ENCODE measurements at places on chromosomes 16 and 17.

- DNase-seq: no peak
Measured at GRCh38 chr17:49438436-49439278, 24.0 kb upstream of the PHB1 start.

- DNase-seq: peak; percentile 63
Measured at GRCh38 chr16:11051879-11052808, 107.8 kb downstream of the CLEC16A start.

DNA sequence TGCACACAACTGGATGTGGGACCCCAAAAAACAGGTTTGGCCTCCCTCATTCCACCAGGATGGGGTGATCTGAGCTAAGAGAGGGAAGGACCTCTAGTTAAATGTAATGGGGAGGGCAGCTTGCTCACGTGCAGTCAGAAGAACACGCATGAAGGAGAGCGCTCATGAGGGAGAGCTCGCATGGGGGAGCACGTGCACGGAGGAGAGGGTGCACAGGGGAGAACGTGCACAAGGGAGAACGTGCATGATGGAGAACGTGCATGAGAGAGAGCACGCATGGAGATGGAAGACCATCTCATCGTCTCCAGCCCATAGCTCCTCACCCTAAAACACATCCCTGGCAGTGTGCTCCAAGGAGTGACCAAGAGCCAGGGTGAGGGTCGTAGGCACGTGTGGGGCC is 141.2 kb downstream of the RBFOX3 start:
- no peak for DNase-seq

GRCh38 chr17:34370997-34371395 is 8.0 kb upstream of the CCL1 start:
- DNase-seq: no peak

GRCh38 chr17:2517539-2517938 is 5.9 kb upstream of the METTL16 start:
- no peak for DNase-seq

DNA sequence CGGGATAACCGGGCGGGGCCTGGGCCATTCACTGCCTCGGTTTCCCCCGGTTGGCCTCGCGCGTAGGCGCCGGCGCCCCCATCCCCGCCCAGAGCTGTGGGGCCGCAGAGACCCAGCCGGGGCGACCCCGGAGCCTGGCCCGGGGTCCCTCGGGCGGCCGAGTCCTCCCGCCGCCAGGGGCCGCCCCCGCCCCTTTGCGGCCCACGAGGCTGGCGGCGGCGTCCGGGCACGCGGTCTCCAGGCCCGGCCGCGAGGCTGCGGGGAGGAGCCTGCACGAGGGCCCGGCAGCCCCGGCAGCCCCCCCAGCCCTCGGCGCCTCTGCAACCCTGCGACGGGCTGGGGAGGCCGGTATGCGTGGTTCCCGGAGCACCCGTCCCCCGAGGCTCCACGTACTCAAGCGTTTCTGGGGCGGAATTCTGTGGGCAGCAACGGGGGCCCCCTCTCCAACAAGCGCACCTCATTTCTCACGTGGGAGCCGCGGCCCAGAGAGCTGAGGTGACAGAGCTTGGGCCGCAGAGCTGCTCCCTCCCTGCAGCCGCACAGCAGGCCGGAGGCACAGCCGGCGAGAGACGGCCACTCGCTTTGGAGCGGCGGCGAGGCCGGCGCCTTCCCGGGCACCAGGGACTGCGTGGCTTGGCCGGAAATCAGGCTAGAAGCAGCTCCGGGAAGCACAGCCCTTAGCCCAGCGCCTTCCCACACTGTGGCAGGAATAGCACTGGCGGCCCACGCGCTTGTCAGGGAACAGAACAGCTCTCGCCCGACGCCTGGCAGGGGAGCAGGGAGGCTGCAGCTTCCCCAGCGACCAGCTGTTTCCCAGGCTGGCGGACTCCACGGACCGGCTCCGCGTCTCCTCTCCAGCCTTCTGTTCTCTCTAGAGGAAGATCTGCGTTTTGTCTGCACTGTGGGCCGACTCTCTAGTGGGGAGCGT is 867 bp upstream of the LIMD2 start:
- DNase-seq: peak; percentile 33

DNA sequence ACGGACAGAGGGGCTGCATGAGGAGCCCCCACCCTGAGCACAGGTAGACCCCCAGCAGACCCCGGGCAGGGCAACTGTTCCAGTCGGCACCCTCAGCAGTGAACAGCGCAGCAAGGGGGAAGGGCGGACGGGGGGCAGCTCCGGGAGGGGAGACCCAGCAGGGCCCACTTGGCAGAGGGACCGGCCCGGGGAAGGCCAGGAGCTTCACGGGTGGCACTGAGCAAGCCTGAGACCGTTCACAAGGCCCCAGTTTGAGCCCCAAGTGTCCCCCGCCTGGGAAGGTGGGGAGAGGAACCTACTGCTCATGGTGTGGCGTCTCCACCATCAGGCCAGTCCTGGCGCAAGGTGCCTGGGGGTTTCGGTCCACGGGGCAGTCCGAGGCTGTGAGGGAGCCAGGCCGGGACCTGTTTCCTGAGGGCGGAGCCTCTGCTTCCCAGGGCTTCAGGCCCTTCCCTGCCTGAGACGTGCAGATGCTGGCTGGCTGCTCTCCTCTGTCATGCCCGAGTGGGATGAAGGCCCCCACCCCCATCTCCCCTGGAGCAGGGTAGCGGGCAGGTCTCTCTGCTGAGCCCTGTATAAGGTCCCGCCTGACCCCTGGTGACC is 54.4 kb upstream of the GNG13 start:
- DNase-seq: no peak

- DNase-seq: no peak
Measured at GRCh38 chr16:27253526-27253930, 15.0 kb downstream of the NSMCE1 start.

GRCh38 chr17:2704031-2704889 is 7.3 kb downstream of the CLUH start:
- DNase-seq: no peak

- no peak for DNase-seq
Measured at GRCh38 chr16:82728901-82729300, 102.1 kb downstream of the CDH13 start.

DNA sequence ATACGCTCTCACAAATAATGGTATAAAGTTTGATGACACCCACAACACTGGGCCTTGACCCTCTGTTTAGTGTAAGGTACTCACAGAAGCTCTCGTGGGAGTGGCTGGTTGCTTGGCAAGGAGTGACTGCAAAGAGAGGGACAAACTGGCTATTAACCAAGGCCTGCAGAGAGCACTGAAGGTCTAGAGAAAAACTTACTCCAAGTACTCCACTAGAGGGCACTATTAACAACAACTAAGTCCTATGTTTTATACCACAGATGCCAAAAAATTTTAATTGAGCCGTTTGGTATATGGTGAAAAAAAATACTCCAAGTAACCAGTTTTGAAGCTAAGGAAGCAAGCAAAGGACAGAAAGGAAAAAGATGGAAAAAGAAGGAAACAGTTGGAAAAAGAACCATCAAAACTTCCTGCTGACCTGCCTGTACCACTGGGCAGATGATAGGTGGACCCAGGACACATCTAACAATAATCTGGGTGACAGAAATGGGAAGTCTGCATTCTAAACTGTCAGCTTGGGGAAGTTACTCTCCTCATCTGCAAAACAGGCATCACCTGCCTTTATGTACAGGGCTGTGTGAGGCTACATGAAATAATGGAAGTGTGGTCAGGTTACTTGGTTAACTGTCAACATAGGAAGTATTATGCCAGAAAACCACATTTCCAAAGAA is 23.2 kb downstream of the DYNC1LI2 start:
- peak; percentile 78 for DNase-seq

DNA sequence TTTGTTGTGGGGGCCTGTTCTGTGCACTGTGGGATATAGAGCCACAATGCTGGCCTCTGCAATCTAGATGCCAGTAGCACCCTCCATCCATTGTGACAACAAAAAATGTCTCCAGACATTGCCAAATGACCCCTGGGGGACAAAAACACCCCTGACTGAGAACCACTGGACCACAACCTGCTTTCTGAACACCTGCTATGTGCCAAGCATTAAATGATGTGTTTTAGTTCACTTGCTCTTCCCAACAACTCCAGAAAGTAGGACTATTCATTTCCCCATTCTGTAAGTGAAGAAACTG is 367.0 kb upstream of the ERCC4 start:
- DNase-seq: no peak

GRCh38 chr17:32609884-32610650 is 123.3 kb downstream of the CDK5R1 start:
- DNase-seq: no peak

GRCh38 chr17:64535357-64535756 is 28.6 kb downstream of the CEP95 start:
- DNase-seq: no peak

GRCh38 chr16:56352351-56353053 is 72.8 kb downstream of the AMFR start:
- DNase-seq: no peak

DNA sequence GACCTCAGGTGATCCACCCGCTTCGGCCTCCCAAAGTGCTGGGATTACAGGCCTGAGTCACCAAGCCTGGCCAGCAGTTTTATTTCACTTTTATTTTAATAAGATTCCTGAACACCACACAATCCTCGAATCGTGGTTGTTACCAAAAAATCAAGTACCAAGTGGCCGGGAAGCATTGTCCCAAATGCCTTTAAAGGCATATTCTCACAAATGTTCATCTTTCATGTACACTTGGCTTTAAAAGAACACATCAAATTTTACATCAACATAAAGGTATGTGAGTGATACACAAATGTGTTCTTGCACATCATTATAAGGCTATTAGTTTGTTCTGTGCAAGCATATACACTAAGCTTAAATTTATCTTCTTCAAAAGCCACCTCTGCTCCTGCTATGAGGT is 8.1 kb upstream of the MYH11 start:
- DNase-seq: no peak

GRCh38 chr16:11736903-11737302 is 5.8 kb downstream of the TXNDC11 start:
- DNase-seq: no peak

DNA sequence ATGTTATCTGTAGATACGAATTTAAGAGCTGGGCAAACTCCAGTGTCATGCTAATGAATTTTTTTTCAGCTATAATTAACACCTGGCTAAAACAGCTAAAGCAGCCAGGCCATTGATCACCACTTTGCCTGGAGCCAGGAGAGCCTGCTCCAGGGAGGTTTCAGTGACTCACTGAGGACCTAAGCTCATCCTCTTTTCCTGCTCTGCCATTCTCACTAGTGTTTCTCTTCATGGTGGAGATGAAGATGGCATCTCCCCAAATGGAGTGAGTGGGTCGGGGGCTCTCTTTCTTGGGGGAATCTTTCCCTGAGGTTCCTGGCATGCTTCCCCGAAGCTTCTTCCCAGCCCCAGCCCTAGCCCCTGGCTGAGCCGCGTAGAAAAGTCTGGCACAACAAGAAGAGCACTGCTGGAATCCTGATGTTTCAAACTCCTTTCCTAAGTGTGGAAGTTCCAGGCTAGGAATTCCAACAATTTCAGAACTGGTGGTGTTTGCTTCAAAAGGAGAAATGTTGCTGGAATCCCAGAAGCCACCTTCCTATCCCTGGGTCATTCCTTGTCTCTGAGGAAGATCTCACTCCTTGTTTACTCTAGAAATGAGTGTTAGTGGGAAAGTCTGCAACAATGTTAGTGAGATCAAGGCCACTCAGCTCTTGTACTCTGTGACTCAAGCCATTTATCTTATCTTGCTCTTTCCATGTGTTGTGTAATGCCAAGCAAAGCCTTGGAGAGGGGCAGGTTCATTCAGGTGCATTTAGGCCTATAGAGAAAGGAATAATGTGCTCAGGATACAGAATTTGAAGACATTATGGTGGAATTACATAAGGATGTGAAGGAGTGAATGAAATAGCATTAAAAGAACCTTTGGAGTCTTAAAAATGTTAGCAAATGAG is 26.0 kb upstream of the B4GALNT2 start:
- peak; percentile 13 for DNase-seq

- peak; percentile 87 for DNase-seq
Measured at GRCh38 chr16:30491744-30492308, 19.3 kb downstream of the ITGAL start.

GRCh38 chr17:979212-979538 is 401 bp downstream of the NXN start:
- no peak for DNase-seq

DNA sequence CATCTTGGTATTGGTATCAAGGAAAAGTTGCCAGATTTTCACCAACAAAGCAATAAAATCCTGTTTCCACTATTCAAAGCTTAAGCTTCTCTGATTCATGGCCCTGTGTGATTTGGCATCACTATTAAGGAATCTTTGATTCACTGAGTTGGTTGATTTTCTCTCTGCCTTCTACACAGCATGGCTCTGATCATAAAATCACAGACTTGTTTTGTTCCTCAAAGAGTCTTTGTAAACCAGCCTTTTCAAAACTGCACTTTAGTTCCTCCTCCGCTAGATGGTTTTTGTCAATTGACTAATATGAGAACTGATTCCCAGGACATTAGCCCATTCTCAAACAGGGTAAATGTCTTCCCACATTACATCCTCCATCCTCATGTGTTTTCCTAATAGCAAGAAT is 197.6 kb downstream of the DNAH9 start:
- DNase-seq: no peak

- no peak for DNase-seq
Measured at GRCh38 chr17:79531191-79532095, 79.4 kb downstream of the RBFOX3 start.

DNA sequence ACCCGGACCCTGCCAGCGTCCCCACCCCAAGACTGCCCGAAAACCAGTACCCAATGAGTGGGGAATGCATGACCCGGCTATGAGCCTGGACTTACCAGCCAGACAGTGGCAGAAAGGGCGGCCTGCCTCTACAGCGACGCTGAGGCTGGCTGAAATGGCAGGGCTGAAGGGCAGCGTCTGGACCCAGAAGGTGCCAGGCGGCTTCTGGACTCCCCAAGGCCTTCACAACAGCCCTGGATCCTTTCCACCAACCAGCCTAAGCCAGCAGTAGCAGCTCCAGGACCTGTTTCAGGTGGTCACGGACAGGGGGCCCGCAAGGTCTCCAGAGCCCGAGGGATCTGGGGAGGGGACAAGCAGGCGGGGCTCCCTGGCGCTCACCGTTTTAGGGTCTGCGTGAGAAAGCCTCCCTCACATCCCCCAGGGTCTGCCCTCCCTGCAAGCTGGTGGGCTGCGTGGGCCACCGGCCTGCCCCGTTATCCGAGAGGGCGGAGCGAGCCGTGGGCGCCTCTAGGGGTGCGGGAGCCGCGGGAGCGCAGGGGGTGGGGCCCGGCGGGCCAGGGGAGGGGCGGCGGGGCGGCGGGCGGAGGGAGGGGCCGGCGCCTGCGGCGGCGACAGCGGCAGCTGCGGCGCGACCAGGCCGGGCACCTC is at the start of gene RIPOR1:
RIPOR1 (plus strand) TSS at position 608 of the 648 bp plus-strand sequence. CDS start 9,618 bp downstream, outside the sequence.
- peak; percentile 39 for DNase-seq

GRCh38 chr16:19766988-19767387 is 48.9 kb downstream of the IQCK start:
- no peak for DNase-seq

DNA sequence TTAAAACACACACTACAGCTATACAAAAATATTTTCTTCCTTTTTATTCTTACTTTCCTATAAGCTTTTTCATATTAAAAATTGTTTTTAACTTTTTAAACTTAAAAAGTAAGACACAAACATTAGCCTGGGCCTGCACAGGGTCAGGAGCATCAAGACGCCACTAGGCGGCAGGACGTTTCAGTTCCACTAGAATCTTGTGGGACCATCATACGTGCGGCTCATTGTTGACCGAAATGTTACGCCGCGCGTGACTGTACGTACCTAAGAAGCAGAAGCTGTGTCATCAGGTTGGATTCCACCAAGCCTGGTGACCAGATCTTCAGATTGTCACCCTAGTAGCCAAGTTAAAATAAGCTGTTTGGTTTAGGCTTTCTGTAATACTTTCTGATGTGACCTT is 47.1 kb downstream of the USP10 start:
- DNase-seq: no peak

- DNase-seq: no peak
Measured at GRCh38 chr17:80760511-80760911, 215.9 kb downstream of the RPTOR start.

GRCh38 chr17:49015924-49016774 is 19.0 kb downstream of the IGF2BP1 start:
- no peak for DNase-seq

- no peak for DNase-seq
Measured at GRCh38 chr16:57474671-57475661, 11.3 kb downstream of the DOK4 start.
